ENCODE measurements at places on chromosomes 3 and 15.

GRCh38 chr15:40464595-40465185 lies 6.1 kb upstream of the CHST14 start:
- DNase-seq = no peak

GRCh38 chr3:58163234-58163633 lies 47.5 kb downstream of the DNASE1L3 start:
- DNase-seq = no peak

DNA sequence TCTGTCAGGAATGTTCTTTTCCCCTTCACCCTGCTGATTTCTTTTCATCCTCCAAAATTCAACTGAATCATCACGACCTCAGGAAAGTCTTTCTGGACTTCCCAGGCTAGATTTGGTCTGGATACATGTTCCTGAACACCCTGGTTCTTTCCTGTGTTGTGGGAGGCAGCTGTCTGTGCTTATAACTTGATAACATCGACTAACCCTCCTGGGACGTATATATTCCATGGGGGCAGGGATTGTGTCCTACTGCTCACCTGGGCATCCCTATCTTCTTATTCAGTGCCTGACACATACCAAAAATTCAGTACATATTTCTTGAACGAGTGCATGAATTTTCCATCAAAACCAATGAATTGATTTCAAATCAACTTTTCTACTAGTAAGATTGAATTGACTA lies 47.6 kb upstream of the MEF2A start:
- DNase-seq = no peak

DNA sequence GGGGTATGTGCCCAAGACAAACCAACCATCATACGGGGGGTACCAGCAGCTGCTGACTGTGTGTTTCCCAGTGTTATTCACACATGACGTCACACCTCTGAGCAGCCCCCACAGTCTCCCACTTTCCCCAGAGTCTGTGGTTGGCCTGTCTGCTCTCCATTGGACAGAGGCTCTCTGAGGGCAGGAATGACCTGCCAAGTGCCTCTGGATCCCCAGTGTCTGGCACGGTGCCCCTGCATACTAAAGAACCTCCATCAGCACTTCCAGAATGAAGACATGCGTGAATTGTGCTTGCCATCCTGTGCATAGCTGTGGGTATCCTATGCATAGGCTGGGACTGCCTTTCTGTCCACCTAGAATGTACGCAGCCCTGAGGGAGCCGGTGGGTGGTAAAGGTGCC lies 3.5 kb upstream of the CCDC9B start:
- DNase-seq = no peak

DNA sequence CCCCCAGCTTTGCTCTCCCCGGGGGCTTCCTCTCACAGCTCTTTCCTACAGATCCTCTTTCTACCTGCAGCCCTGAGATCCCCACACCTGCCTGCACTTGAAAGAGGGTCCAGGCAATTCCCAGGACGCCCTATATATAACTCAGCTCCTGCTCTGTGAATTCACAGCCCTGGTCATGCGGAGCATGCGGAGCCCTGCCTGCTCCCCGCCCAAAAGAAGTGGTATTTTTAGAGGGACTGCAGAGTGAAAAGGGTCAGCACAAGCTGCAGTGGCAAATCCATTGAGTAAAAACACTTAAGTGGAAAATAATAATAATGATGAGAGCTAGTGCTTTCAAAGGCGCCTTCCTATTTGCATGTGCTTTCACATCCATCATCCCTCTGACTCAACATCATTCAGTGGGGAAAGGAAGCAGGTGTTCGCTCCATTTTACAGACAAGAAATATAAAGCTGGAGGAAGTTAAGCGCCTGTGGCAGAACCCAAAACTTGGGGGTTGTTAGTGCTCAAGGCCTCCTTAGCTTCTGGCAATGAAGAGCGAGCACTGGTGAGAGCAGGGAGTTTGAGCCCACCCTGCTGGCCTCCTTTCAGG lies 76.3 kb upstream of the LIPC start:
- no peak for DNase-seq

DNA sequence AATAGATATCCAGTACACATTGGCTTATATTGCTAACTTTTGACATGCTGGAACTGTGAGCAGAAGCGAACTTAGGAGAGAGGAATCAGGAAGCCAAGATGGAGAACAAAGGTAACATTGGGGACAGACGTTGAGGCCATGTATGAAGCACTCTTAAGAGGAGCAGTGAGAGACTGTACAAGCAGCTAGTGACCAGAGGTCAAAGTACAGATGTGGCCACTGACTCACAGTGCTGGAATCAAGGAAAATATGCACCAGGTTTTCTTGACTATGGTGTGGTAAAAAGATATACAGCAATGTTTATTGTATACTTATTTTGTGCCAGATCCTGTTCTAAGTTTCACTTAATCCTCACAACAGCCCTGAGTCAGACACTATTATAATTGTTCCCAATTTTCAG lies 2.0 kb upstream of the IL20RB start:
- DNase-seq = no peak

DNA sequence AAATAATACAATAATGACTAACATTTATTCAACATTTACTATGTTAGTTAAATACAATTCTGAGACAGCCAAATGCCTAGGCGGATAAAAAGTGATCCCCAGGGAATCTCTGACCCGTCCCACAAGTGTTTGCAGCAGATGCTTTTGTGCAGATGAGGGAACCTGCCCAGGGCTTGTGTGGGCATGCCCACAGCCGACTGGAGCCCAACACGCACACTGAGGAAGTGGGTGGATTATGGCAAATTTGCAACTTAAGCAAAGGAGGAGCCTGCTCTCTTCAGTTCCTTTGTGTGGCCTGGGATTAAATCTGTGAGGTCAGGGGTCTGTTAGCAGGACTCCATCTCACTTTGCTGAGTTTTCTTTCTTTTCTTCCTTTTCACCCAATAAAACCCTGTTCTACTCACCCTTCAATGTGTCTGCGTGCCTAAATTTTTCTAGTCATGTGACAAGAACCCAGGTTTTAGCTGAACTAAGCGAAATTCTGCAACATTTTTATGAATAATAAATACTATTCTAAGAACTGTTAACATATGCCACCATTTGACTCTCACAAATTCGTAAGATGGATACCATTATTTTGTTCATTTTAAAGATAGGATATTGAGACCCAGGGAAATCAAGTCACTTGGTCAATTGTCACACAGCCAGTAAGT lies 13.9 kb upstream of the RTP1 start:
- peak; percentile 20 for DNase-seq

- no peak for DNase-seq
Measured at GRCh38 chr3:141979050-141979671, 102.7 kb downstream of the ATP1B3 start.

DNA sequence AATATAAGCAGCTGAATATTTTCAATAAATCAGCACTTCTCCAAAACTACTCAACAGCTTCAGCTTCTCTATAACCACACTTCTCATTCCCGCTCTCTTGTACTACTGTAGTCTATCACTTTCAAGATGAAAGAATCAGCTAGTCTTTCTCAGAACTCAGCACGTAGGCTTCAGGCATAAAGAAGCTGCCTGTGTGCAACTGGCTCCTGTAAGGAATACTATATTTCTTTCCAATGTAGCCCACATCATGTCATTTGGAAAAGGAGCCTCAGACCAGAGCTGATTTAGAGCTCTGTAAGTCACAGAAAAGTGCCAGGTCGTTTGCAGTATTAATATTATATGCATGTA lies 62.3 kb downstream of the FMN1 start:
- no peak for DNase-seq

DNA sequence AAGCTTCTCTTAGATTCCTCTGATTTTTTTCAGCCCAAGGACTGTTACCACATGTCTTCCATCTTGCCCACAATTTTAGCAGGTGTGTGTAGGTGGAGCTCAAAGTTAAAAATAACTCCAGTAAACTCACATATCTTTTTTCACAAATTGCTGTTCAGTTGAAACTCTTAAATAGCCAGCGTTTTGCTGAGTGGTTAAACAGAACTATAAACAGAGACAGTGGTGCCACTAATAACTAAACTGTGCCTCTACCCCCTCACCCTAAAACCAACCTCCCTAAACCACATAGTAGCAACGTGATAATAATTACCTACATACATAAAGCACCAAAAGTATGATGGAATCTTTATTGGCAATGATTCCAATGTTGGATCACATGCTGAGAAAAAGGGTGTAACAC lies 525.1 kb downstream of the PDCD6IP start:
- no peak for DNase-seq

- DNase-seq = peak; percentile 78
Measured at GRCh38 chr3:5011555-5012256, 32.5 kb downstream of the BHLHE40 start.

GRCh38 chr3:10332481-10333348 lies 11.8 kb upstream of the SEC13 start:
- no peak for DNase-seq
